Ovary (tissue), 10 donors: ENCODE measurements at places on chromosomes 12 and 14. TPM values are rescaled to one million over a fixed set of nuclear protein-coding genes. Genes with fewer than 3 reads are reported as not detected.

The HOXC12 gene
- total RNA-seq = not detected

DNA sequence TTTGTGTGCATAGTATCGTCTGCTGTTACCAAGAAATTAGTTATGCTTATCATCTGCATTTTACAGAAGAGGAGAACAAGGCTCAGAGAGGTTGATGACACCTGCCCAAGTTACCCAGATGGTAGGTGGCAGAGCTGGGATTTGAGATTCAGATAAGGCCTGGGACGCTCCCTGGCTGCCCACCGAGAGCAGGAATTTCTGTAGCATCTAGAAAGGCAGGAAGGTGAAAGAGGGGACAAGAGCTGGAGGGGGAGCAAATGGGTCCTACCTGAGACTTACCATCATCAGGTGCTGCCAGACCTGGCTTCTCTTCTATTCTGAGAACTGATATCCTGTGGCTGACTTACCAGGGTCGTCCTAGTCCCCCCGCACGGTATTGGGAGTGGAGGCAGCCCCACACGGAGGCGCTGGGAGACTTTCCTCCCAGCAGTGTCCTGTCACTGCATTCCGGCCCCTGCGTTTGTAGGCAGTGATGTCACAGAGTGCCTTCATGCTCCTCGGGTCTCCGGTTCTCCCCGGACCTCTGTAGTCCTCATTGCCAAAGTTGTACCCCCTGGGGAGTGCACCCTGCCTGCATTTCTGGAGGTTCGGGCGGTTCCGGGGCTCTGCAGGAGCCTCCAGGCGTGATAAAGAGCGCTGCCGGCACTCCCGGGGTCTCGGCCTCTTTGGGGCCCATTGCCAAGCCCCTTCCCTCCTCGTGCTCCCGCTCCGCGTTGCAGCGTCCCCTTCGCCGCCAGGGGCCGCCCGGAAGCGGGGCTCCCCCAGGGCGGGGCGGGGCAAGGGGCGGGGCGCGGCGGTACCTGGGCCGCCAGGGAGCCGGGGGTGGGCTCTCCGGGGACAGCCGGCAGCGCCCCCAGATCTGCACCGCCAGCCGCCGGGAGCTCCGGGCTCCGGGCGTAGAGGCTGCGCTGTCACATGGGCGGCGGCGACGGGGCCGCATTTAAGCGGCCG, at the start of gene CABP1:
Gene CABP1, plus strand, starts transcription at position 856 of the 951 bp plus-strand sequence. Its CDS starts 60 bp downstream, at position 916.
- H3K36me3 ChIP-seq = no peaks in the 10 kb centered on the region
- no peak within 1 kb of the TSS for H3K27ac ChIP-seq
- peak within 1 kb of the TSS; percentile 26 for H3K4me3 ChIP-seq
- DNase-seq = no peak
- H3K4me1 ChIP-seq = peaks cover 9% of the 10 kb centered on the region

DNA sequence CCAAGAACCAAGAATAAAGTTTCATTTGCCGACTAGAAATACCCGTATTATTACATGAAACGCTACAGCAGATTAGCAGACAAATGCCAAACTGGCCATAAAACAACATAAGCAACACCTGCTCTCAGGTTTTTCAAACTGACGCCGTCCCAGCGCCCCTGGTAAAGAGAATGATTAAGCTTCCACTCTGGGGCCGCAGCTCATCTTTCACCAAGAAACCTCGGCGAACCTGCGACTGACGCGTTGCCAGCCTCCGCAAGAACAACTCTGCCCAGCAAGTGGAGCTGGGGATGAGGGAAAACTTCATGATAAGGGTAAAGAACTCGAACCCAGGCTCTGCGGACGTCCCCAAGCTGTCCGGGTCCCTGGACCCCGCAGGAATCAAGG, 530 bp downstream of the ARL1 start:
- peaks cover 3% of the 10 kb centered on the region for H3K4me1 ChIP-seq
- no peaks in the 10 kb centered on the region for H3K36me3 ChIP-seq
- H3K4me3 ChIP-seq = peak overlapping the region; percentile 72
- H3K27me3 ChIP-seq = no peaks in the 10 kb centered on the region

DNA sequence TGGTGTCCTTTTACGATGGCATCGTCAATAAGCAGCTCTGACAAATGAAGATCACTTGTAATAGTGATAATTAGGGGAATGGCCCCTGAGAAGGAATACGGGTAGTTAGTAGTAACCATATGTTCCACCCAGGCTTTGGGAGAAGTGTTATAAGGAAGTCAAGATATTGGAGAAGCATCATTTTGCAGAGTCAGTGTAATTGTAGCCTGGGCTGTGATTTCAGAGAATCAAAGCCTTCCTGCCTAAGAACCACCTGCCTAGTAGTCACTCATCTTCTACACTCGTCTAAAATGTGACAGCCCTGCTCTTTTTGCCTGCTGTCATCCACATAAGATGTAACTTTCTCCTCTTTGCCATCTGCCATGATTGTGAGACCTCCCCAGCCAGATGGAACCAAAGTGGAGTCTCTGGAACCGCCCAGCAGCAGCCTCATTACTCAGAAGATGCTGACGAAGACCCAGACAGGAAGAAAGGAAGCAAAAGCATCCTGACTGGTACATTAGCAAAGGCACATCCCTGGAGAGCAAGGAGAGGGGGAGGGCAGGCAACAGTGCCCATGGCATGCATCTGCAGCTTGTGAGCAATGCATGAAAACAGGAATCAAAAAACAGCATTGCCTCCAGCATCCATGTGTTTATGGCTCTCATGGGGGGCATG, 12.6 kb upstream of the EDDM3A start:
- no peak overlapping the region for H3K4me3 ChIP-seq
- no peak for DNase-seq
- H3K4me1 ChIP-seq = peaks cover 3% of the 10 kb centered on the region
- no peaks in the 10 kb centered on the region for H3K36me3 ChIP-seq
